ENCODE measurements at places on chromosomes 2 and 18.

- no peak for DNase-seq
These were observed 209.6 kb downstream of the SLC8A1 start for GRCh38 chr2:40242315-40242714.

- no peak for DNase-seq
These were observed 492.2 kb upstream of the CDH2 start for GRCh38 chr18:28669165-28669564.

DNA sequence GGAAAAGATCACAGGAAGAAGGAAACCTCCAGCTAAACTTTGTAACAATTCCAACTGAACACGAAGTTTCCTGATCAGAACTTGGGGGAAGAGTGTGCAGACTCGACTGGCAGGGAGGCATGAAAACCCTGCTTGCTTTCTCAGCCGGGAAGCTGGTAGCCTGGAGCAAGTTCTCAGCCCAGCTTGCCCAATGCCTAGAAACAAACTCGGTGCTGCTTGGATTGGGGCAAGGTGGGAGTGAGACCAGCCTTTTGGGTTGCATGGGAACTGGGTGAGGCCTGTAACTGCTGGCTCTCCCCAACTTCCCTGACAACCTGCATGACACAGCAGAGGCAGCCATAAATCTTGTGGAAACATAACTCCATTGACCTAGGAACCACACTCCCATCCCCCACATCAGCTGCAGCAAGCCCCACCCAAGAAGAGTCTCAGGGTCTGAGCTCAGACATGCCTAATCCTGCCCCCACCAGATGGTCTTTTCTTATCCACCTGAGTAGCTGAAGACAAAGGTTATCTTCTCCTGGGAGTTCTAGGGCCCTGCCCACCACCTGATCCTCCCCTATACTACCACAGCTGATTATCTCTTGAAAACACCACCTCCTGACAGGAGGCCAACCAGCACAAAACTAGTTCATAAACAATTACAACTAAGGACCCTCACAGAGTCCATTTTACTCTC lies 1859.7 kb upstream of the CELF4 start:
- DNase-seq: no peak

DNA sequence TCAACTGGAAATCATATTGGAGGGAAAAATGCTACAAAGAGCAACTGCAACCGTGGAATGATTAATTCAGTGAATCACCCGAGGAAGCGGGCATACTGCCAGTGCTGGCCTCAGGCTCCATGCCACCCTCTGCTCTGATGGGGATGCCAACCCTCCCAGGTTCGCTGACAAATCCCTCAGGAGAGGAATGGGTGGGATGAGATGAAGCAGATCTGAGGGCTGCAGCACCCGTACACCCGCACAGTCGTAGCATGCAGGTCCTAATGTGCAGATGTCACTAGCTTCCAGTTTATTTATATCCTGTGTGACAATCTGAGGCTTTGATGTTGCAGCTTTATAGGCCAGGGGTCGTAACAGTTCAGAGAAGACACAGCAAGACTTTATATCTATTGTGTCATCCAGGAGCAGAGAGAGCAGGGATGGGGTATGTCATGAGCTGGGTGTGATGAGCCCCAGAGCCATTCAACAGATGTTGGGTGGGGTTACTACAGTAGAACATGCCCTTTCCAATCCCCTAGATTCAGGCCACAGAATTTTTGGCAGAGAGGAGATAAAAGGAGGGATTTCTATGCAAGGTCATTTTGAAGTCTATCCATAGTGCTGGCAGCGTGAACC lies 44.6 kb downstream of the DPP4 start:
- DNase-seq: no peak

DNA sequence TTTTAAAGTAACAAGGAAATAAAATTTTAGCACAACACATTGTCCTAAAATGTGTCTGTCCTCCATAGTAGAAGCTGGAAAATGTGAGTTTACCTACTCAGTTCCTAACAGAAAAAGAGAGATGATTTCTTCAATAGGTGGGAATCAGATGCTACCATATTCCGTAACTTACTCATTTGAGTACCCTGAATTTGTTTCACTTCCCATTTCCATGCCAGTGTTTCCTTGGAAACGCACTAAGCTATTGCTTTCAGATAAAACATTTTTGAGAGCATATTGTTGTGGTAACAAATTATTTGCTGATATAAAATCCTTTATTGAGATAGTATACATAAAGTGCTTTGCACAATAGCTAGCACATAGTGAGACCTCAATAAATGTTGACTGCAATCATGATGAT lies 137.5 kb upstream of the BARD1 start:
- DNase-seq: no peak

- DNase-seq: no peak
These were observed 30.3 kb upstream of the RAPGEF4 start for GRCh38 chr2:172705352-172705751.

- DNase-seq: no peak
These were observed 39.9 kb downstream of the SMAD4 start for GRCh38 chr18:51069885-51070284.

GRCh38 chr2:35416391-35417140 lies 939.0 kb upstream of the CRIM1 start:
- no peak for DNase-seq

DNA sequence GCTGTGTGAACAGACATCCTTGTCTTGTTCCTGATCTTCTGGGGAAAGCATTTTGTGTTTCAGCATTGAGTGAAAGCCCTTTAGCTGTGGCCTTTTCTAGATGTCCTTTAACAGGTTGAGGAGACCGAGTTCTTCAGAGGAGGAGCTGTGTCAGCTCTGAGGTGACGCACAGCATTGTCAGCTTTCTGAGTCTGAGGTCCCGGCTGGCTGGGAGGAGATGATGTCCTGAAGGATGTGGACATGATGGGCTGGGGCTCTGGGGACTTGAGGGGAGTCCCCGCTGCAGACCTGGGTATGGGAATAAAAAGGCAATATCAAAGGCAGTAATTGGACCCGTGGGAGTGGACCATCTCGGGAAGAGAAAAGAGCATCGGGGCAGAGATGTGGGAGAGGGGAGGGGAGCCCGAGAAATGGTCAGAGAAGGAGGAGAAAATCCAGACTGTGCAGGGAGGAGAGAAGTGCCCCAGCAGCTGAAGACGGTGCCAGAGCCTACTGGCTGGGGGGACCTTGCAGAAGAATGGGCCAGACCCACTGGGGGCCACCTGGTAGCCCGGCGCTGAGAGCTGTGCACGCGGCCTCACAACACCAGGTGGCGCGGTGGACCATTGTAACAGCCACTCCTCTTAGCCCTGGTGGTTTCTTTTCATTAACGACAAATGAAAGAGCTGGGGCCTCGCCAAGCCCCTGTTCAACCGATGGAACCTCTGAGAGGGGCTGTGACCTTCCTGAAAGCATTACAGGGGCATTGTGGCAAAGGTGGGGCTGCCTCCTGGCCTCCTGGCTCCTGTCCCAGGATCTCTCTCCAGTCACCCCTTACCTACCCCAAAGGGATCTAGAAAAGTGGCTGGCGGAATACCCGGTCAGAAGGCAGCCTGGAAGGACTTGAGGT lies 61.6 kb downstream of the ST3GAL5 start:
- DNase-seq: peak; percentile 65

GRCh38 chr18:58721566-58722239 lies 50.4 kb downstream of the MALT1 start:
- peak; percentile 5 for DNase-seq

- DNase-seq: no peak
These were observed 6.3 kb upstream of the SPP2 start for GRCh38 chr2:234044157-234044556.

DNA sequence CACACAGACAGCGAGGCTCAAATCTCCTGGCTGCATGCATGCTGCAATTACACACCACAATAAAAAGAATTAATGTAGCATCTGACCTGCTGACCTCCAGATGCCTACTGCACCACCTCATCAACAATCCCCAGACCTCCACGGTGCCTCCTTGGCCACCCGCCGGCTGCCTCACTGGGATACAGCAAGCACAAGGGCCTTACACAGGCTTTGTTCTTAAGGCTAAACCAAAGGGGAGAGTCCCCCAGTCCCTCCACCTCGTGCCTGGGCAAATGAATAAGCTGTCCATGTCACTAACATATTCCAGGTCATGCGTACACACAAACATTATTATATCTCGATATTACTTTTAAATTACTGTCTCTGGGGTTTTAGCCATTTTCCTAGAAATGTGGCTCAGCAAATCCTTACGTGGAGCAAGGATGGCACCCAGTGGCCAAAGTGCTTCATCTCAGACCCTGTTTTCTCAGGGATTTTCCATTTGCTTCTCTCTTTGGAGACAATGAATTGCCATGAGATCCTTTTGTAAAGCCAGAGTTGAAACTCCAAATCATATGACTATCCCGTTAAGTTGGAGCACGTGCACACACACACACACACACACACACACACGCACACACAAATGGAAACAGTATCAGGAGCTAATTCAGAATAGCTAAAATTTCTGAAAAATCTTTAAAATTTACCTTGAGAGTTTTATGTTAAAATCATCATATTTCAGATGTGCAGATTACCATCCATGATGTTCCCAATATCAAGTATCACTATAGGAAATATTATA lies 313.8 kb downstream of the PDE11A start:
- no peak for DNase-seq

DNA sequence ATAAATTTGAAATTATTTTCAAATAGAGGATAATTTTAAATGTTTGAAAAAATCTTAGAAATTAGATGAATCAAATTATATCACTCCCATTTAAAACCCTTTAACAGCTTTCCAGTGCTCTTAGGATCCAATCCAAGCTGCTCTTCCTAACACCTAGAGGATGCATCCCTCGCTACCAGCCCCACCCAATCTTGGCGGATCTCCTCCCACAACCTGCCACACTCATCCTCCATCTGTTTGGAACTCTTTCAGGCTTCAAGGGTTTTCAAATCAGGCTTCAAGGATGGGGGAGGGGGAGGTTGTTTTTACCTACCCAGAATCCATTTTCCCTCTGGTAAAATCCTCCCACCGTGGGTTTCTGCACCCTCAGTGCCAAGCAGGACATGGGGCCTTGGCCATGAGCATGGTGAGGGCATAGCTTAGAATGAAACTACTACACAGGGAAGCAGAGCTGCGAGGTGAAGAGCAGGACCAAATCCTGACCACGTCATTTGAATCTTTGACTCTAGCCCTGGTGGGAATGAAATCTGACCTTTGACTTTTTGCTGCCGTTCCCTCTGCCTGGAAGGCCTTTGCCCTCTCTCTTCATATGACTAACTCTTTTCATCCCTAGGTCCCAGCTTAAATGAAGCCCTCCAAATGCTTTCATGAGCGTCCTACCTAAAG lies 113.0 kb upstream of the MAPRE2 start:
- no peak for DNase-seq

GRCh38 chr2:42140496-42140895 lies 28.7 kb upstream of the EML4 start:
- no peak for DNase-seq

DNA sequence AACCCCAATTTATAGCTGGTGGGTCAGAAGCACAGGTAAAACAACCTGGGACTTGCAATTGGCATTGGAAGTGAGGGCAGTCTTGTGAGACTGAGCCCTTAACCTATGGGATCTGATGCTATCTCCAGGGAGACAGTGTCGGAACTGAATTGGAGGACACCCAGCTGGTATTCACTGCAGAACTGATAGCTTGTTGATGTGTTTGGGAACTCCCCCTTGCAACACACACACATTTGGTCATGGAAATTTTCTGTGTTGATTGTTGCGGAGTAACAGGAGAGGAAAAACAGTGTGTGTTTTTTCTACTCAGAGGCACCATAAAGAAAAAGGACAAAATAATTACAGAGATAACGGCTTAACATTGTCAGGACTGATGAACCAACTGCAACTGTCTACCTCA lies 16.1 kb downstream of the TPGS2 start:
- no peak for DNase-seq

- no peak for DNase-seq
These were observed 216.6 kb downstream of the SS18 start for GRCh38 chr18:25873833-25874232.

DNA sequence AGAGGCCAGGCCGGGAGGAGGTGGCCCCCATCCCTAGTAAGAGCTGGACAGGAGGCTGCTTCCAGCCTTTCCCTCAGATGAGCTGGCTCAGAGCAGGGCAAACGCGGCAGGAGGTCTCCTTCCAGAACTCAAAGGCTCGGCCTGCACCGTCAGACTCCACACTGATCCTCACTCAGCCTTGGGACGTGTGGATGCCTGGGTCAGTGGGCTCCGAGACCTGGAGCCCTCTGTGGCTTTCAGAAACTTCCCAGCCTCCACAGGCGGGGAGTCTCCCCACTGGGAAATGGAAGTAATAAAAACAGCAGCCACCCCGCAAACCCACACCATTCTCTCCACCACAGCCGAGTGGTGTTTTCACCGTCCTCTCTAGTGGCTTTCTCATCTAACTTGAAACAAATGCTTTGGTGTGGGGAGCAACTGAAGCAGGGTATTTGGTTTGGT lies 54.3 kb downstream of the INPP5D start:
- no peak for DNase-seq

- no peak for DNase-seq
These were observed 47.6 kb downstream of the G6PC2 start for GRCh38 chr2:168948621-168949212.

Measured in stimulated activated CD8-positive, alpha-beta memory T cell treated with anti-CD3 and anti-CD28 coated beads, Interleukin-7, amount 100 ng/mL, for 4 hours (primary cell).